ENCODE measurements at places on chromosomes 5 and 9.

GRCh38 chr5:172373680-172374079, 80.6 kb downstream of the SH3PXD2B start:
- no peak for DNase-seq

DNA sequence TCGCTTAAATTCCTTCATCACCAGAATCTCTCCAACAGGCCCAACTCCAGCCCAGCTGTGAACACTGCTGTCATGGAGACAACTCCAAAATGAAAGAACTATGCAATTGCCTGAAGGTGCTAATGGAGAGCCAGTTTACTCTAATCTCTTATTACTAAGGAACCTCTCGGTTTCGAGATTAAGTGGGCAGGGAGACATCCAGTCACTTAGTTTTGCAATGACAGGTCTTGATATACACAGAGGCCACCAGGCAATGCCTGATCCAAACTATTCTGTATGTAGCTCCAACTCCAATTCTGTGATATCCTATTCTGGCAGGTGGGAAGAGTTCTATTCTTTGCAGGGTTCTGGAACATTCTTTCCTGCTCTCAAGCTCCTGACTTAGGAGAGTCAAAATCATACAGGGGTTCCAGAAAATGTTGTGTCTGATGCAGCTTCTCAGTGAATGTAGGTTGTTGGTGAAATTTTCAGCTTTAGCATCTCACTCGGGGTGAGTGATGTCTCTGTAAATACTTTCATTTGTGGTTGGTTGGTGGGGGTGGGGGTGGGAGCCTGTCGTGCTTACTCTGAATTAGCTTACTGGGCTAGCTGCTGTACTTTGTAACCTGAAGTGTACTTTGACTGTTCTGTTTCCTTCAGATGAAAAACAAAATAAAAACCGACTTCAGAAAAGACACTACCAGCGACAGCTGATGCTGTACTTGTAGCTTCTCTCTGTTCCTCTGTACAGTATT, 170.9 kb downstream of the PALM2AKAP2 start:
- DNase-seq = no peak

DNA sequence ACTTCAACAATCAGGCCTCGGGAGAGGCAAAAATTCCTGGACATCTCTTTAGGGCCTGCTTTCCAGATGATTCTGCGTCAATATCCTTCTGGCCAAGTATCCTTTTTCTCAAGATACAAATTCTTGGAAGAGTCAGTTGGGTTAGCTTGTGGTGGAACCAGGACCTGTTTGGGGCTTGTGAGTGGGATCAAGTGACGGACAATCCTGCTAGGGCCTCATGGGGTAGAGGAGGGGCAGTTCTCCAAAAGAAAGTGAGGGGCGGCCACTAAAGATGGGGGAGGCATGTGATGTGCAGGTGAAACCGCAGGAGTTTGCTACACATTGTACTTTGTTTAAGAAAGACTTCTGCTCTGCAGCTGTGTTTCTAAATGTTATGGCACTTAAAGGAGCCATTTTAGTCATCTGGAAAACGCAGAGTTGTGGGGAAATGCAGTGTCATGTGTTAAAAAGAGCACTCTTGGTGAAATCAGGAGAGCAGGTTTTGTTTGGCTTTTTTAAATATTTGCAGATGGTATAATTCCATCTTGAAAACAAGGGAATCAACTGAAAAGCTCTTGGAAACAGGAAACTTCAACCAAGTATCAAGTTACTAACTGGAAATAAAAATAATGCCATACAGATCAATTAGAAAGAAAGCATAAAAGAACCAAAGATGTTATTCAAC, 27.4 kb upstream of the GSN start:
- no peak for DNase-seq

DNA sequence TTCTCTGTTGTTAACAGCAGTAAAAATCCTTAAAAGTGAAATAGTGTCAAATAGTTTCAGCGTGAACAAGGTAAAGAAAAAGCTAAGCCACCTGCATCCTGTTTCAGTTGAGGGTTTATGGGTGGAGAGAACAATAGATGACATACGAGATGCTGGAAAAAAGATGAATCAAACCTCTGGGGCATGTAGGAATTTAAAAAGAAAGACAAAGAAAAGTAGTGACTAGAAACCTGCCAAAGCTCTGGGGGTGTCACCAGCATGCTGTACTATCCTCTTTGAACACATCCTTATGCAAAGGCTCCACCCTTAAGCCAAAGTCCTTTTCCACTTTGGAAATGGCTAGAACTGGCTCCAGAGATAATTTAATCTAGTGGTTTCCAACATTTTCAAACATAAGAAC, 22.2 kb downstream of the SCAI start:
- DNase-seq = no peak

- DNase-seq = no peak
Measured at GRCh38 chr5:52861368-52861767, 73.7 kb downstream of the ITGA1 start.

- DNase-seq = no peak
Measured at GRCh38 chr9:117409321-117409720, 5.5 kb downstream of the ASTN2 start.

DNA sequence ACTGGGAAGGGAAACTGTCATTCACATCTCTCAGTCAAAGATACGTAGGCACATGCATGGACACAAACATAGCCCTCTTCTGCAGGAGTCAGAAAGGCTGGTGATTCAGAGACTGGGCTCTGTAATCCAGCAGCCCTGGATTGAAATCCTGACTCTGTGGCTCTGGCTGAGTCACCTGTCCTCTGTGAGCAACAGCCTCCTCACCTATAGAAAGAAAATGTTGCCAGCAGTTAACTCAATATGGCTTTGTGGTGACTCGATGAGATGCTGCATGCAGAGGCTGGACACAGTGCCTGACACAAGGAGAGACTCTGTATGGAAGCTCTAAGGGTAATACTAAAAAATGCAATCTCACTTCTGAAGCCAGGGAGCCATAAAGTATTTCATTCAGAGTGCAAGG, 23.9 kb upstream of the CDKN2AIPNL start:
- DNase-seq = no peak

DNA sequence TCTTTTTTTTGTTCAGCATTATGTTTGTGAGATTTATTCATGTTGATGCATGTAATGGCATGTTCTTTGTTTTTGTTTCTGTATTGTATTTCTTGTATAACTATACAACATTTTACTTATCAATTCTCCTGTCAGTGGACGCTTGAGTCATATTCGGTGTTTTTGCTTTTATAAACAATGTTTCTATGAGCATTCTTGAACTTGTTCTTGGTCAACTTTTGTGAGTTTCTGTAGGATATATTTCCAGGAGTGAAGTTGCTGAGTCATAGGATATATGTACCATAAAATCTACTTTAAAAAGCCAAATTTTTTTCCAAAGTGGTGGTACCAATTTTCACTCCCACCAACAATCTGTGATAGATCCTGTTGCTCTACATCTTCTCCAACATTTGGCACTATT, 104.8 kb downstream of the VCAN start:
- DNase-seq = no peak

- peak; percentile 11 for DNase-seq
Measured at GRCh38 chr9:109416135-109416706, 81.9 kb downstream of the PTPN3 start.

- no peak for DNase-seq
Measured at GRCh38 chr9:111605041-111605559, 5.7 kb upstream of the PTGR1 start.

GRCh38 chr9:17361378-17361777, 217.5 kb upstream of the SH3GL2 start:
- no peak for DNase-seq

GRCh38 chr5:145983446-145983845, 47.1 kb downstream of the SH3RF2 start:
- no peak for DNase-seq

DNA sequence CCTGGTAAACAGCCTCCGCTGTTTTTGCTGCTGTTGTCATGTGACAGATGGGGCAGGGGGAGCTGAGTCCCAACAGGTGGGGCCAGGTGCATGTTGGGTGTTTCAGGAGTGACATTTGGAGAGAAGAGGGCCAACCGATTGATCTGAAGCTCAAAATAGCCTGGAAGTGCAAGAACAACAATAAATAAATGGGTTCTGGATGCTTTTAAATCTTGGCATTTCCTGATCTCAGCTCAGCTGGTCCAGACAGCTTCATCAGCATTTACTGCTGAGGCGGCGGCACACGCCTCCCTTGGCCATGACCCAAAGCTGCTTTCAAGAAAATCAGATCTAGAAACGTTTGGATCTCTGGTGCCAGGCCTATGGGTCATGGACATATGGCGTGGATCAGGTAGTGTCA, 70.5 kb downstream of the PPARGC1B start:
- no peak for DNase-seq

GRCh38 chr9:105993921-105994715, 299.8 kb downstream of the TMEM38B start:
- no peak for DNase-seq

- no peak for DNase-seq
Measured at GRCh38 chr9:110208031-110208430, at the start of gene C9orf152. C9orf152 (minus strand) TSS chr9:110208159; CDS start chr9:110207579, 580 bp downstream.

DNA sequence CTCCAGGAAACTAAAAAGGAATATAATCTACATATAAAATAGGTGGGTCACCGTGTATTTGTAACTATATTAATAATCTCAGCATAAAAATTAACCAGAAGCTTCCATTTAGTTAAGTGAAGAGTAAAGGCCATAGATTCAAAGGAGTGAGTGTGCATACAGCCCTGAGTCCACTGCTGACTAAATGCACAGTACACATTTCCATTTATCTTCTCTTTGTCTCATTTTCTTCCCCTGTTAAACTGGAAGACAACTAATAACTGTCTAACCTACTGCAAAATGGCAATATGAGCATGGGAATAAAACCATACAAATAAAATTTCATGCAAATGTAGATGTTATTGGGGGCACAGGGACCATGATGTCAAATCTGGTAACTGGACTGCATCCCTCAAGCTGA, 59.9 kb upstream of the DAB2 start:
- DNase-seq = no peak

GRCh38 chr5:14109041-14109747, 33.9 kb upstream of the TRIO start:
- peak; percentile 54 for DNase-seq

DNA sequence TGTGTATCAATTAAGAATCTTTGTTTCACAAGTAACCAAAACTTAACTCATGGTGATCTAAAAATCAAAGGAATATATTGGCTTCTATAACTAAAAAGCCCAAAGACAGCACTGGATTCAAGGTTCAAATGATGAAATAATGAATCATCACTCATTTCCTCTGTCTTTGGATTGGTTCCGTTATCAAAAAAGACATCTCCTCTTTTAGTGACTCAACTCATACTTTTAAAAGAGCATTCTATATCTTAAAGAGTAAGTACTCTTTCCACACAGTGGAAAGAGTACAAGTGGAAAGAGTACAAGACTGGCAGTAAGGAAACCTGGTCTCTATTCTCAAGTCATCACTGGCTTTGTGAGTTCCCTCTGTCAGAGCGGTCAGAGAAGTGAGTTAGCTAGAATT, 141.4 kb upstream of the NMUR2 start:
- no peak for DNase-seq

GRCh38 chr5:123125962-123126732, 37.1 kb downstream of the PRDM6 start:
- peak; percentile 36 for DNase-seq

DNA sequence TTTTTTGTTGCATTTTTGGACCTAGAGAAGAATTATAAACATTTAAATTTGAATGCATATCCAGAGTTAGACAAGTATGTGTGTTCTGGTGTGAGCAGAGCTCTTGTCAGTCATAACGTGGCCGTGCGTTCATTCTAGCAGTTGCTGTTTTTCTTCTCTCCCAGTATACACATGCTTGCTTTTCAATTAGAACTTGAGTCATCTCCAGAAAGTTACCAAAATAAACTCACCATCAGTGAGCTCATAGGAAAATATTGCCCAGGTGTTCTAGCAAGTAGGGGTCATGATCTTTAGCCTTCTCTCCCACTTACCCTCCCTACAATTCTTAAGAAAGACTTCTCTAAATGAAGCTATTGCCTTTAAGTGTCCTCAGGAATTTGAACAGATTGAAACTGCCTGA, 247.5 kb upstream of the TUT7 start:
- DNase-seq = no peak

GRCh38 chr5:8317335-8317734, 448.4 kb downstream of the MTRR start:
- no peak for DNase-seq

DNA sequence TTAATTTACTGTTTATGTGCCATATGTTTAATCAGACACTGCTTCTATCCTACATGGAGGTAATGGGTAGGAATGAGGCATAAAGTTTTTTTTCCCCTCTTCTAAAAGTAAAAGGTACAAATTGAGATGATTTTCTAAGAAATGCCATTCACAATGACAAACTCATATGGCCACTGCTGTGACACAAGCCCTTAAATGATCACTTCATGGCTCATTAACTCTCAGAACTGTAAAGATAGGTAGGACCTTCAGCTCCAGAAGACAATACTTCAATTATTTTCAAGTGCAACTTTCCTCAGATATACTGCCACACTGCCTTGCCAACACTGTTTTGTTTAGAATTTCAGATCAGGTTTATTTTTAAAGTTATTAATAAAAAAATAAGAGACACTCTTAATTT, 362.9 kb upstream of the ZNF608 start:
- DNase-seq = no peak

DNA sequence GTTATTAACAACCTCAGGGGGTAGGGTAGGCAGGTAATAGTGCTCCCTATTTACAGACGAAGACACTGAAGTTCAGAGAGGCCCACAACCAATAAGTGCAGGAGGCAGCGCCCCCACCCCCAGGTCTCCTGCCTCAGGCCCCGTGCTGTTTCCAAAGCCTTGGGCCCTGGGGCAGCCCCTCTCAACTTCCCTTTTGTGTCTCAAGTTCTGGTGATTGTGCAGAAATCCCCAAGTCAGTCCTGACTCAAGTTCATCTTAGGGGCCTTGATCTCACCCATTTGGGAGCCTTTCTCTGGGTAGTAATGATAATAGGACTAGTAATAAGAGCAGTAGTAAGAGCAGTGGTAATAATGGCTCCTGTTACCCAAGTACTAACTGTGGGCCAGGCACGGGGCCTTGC, 35.5 kb upstream of the ASS1 start:
- peak; percentile 85 for DNase-seq

GRCh38 chr5:72556351-72557166, 49.3 kb upstream of the ZNF366 start:
- peak; percentile 47 for DNase-seq

GRCh38 chr5:96962540-96962991, 26.7 kb downstream of the LNPEP start:
- no peak for DNase-seq

- DNase-seq = no peak
Measured at GRCh38 chr5:160930406-160930805, 78.4 kb upstream of the ATP10B start.

DNA sequence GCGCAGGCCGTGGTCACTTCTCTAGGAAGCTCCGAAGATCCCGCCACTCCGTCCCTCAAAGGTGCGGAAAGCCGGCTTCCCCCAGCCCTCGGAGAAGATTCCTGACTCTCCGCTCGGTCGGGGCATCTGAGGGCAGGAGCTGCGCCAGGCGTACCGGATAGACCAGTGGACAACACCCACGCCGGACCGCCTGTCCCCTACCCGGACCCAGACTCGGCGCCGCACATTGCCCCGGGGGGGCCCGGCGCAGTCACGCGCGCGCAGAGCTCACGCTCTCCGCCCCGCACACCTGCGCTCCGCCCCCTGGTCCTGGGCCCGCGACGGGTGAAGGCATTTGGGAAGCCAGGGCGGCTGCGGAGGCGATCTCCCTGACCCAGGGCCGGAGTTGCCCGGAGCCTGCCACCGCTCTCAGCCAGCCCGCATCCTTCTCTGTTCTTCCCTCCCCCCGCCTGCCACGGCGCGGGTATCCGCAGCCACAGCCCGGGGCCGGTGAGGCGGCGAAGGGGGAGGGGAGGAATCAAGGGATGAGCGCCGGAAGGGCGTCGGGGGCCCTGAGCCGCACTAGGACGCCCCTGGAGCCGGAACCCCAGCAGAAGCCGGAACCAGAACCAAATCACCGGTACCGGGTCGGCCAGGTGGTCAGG, 448 bp downstream of the RELL2 start:
- no peak for DNase-seq
